Brain (organoid and tissue), 16 donors: ENCODE measurements at places on chromosomes 3 and 15.

GRCh38 chr3:20320489-20320888, 134.5 kb upstream of the SGO1 start:
- DNase-seq: no peak

- DNase-seq: no peak
Observed at GRCh38 chr15:33801954-33802353, 166.3 kb upstream of the CHRM5 start.

- DNase-seq: no peak
Observed at GRCh38 chr3:105515372-105515771, 148.7 kb downstream of the ALCAM start.

DNA sequence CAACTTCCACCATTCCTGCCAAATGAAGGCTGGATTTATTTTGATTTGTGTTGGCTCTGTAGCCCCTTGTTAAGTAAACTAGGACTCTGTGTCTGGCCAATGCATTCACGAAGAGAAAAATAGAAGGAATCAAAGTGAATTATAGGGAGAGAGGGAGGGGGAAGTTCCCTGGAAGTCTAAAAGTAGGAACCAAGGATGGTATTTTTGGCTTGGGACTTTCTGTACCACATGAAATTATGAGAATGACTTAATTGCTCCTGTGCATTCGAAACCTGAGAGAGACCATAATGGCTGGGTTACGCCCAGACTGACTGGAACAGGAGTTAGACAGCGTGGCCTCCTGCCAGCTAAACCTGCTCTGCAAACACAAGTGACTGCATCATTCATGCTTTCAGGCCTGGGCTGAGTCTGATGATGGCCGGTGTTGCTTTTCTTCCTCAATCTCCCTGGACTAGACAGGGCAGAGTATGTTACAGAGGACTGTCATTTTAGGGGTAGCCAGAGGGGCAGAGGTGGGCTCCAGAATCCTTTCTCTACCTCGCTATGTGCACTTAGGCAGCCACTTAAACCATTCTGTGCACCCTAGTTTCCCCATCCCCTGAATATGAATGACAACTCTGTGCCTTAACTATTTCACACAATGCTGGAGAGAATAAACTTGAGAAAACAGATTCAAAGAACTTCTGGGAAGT, 58.9 kb downstream of the MYO1E start:
- peak; percentile 33 for DNase-seq

- DNase-seq: no peak
Observed at GRCh38 chr3:43649365-43649968, 27.7 kb upstream of the ANO10 start.

DNA sequence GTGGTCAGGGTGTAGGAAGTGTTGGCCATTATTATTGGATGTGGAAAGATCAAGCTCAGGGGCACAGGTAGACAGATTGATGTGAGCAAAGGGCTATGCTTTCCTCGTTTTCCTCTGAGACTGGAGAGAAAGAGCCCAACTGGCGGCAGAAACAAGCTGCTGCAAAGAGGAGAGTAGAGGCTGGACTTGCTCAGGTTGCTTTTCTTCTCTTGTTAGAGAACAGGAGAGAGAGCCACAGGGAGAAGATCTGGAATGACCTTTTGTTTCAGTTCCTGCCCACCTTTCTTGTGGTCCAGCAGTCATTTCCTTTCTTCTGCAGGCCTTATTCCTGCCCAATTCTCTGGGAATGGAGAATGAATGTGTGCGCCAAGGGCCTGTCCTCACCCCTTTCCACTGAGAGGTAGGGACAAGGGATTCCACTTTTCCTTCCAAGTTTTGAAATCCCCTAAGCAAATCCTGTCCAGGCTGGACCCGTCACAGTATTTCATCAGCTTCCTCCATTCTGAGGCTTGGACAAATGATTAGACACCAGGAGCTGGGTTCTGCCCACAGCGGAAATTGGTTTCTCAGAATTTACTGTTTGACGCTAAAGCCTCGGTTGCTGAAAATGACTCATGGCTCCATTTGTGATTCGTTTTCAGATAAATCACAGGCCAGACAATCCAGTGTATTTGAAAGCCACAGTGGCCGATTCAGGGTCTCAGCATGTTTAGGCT, 16.1 kb downstream of the ZNF80 start:
- no peak for DNase-seq

DNA sequence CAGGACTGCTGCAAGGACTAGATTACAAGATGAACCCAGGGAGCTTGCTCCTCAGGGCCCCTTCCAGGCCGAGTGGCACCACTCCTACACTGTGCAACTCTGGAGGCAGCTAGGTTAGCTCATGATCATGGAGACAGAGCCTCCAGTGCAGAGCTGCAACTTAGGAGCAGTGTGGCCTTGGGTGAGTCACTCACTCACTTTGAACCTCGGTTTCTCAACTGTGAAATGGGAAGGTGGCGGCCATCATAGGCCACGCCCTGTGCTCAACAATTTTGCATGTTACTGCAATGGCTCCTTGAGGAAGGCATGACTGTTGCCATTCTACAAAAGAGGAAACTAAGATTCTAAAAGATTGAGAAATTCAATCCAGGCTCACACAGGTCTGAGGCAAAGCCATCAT, 11.2 kb upstream of the CXCR6 start:
- DNase-seq: no peak

DNA sequence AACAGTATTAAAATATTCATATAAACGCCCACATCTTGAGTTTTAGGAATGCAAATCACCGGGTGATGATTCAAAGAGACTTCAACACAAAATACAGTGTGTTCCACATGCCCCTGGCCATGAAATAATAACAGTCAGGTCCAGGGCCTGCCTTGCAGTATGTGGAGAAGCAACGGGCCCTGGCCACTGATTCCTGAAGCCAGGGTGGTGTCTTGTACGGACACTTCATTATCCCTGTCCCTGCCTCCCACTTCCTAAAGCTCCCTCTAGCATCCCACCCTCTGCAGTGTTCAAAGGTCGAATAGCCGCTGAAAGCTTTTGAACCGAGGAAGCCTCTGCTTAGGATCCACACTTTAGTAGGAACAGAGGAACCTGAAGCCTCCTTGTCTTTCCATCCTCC, 50.4 kb upstream of the PCSK6 start:
- no peak for DNase-seq

GRCh38 chr3:38085943-38086324, 46.9 kb downstream of the DLEC1 start:
- no peak for DNase-seq

DNA sequence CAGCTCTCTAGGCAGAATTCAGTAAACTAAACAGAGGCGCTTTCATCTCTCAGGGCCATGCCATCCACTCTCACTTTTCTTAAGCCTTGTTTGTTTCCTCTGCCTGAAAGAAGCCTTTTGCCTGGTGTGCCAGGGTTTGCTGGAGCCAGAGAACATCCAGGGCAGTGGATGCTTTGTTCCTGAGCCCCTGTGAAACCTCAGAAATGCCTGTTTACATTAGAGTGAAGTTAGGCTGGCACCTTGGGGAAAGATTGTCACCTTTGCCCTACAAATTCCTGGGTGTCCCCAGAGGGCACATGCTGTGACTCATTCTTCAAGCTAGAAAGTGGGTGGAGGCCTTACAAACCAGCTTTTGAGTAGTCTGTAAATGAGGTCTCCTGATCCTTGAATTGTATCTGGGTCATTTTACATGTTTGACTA, 10.7 kb upstream of the TRAK1 start:
- DNase-seq: peak; percentile 74

DNA sequence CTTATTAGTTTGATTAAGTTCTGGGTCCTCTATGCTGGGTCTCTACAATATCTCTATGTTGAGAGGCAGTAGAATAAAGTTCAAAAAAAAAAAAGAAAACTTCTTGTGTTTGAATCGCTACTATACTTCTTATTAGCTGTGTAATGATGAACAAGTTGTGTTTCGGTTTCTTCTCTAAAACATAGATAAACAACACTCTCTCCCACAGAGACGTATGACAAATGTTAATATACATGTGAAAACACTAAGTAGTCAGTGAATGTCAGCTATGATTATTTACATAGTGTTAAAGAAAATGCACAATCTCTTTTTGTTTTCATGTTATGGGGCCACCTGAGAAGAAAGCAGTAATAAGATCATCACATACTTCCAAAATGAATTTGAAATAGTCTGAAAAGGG, 45.3 kb downstream of the ACAP2 start:
- no peak for DNase-seq

GRCh38 chr15:48507416-48508065, 138.0 kb downstream of the FBN1 start:
- DNase-seq: peak; percentile 9

GRCh38 chr3:145094355-145094941, 1066.5 kb downstream of the PLOD2 start:
- DNase-seq: peak; percentile 49

- no peak for DNase-seq
Observed at GRCh38 chr3:187447737-187448136, 79.6 kb downstream of the RTP4 start.

DNA sequence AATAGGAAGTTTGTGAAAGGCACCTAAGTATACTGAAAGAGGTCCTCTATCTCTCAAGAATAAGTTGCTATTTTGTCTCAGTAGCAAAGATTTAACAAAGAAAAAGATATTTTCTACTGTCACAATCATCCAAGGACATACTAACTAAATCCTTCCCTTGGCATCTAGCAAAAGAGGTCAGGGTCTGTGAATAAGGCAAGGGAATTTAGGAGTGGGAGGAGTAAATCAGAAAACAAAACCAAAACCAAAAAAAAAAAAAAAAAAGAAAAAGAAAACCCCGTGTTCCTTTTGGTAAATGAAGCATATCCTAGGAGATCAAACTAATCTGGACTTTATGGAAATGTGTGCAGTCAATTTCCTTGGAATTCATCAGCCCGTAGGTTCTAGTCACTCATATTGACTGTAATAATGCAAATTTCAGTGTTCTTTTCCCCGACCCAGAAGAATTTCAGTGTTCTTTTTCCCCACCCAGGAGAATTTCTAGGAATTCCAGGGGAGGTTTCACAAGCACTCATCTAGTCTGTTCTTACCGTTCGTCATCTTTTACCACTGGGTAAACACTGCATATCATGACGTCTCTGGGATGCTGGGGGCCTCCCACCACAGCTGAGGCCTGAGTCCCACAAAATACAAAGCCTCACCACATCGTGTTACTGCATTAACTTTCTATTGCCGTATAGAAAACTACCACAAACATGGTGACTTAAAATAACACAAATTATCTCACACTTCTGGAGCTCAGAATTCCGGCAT, 113.8 kb upstream of the CCDC54 start:
- no peak for DNase-seq

DNA sequence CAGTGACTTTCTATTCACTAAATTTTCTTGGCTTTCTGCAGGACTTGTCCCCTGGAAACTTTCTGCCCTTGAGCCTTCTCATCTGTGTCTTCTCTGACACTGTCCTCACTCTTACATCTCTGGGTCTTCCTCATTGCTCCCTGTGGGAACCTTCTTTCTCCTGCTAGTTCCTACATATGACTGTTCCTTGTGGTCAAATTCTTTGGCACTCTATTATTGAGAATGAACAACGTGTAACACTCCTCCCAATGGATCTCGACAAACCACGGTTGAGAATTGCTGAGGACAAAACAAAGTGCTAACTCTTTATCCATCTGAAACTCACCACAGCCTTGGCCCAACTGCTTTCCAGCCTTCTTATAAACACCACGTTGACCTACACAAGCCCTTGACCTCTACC, 3.5 kb upstream of the FAM81A start:
- no peak for DNase-seq

DNA sequence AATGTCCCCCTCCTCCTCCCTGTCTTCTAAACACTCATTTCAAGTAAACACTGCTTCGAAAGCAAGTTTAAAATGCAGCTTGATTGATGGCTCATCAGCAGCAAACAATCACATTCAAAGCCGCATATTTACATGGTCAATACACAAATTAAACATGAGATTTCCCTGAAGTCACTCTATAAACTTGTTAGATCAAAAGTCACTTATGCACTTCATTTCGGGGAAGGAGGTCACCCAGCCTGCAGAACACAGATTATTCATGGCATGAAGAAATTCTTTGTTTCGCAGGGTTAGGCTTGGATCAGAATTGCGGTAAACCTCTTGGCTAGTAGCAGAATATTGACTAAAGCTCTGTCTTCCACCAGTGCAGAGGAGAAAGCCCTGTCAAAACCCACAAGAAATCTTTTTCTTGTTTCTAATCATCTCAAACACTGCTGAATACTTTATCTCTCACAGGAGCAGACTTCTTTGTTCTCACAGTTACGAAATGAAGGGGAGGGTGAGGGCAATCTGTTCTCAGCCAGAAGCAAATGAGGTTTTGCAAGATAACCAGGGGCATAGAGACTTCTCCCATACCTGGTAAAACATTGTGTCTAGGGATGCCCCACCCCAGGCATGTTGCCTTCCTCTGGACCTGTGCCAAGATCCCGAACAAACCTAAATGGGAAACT, 133.3 kb upstream of the CHL1 start:
- DNase-seq: peak; percentile 59

DNA sequence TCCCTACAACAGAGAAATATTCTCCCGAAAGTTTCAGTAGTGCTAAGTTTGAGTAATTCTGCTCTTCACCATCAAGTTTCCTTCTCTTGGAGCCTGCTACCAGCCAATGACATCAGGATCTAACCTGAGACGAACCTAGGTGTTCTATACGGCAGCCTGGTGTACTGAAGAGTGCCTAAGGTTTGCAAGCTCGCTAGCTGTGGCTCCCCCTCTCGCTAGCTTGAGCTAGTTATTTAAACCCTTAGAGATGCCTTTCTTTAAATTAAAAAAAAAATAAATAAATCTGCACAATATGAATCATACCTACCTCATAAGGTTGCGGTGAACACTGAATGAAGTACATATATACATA, 1.4 kb upstream of the COL8A1 start:
- no peak for DNase-seq

DNA sequence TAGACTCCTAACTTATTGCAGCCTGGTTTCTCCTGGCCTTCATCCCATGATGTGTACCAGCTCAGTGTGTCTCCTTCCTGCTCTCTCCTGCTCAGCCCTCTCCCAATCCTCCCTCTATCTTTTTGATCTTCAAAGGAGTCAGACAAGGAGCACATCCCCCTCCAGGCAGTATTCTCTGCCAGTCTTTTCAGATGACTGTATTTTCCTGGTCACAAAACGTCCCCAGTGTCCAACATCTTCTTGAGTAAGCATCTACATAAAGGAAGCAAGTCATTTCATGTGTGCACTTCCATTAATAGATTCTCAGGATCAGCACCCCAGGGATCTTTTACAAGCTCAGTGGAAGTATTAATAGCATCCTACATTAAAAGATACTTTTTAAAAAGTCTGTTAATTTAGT, 148.9 kb upstream of the THBS1 start:
- DNase-seq: no peak

DNA sequence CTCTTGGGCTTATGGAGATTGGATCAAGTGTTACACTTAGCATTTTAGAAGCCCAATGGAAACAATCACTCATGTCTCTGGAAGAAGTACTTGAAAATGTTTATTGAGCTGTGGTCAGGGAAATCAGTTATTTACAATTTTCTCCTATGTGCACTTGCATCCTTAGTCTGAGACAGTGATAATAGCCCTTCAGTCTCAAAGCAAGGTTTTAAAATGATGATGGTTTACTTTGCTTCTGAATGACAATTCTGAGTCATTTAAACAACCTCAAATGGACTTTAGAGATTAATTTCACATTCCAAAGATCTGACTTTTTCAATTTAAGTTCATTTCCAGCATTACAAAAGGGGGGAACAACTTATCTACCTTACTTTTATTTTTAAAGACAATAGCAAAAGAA, 20.1 kb downstream of the TIPARP start:
- DNase-seq: no peak
